Stimulated activated CD8-positive, alpha-beta memory T cell treated with anti-CD3 and anti-CD28 coated beads, Interleukin-2, amount 100 ng/mL, for 1 hour (primary cell): ENCODE measurements at places on chromosomes 1 and 21.
A peak's percentile ranks its signal among the peaks of the same experiment; 100 is the strongest.

DNA sequence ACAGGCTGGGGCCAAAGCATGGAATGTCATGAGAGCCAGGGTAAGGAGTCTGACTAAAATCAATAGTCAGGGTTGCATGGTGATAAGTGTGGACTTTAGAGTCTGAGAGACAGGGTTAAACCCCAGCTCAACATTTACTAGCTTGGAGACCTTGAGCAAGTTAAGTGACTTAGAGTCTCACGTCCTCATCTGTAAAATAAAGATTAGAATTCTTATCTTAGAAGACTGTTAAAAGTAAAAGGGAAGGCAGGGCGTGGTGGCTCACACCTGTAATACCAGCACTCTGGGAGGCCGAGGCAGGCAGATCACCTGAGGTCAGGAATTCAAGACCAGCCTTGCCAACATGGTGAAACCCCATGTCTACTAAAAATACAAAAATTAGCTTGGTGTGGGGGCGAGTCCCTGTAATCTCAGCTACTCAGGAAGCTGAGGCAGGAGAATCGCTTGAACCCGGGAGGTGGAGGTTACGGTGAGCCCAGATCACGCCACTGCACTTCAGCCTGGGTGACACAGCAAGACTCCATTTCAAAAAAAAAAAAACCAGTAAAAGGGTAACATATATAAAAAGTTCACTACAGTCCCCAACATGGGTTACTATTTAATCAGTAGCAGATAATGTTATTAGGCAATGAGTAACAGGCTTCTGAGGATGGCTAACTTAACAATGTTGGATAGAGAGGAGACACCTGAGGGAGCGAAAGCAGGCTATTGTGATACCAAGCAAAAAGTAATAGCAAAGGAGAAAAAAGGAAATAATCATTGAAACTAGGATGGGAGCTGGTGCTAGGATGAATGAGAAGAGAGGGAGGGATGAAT, 20.8 kb downstream of the TMCO1 start:
- DNase-seq: no peak

DNA sequence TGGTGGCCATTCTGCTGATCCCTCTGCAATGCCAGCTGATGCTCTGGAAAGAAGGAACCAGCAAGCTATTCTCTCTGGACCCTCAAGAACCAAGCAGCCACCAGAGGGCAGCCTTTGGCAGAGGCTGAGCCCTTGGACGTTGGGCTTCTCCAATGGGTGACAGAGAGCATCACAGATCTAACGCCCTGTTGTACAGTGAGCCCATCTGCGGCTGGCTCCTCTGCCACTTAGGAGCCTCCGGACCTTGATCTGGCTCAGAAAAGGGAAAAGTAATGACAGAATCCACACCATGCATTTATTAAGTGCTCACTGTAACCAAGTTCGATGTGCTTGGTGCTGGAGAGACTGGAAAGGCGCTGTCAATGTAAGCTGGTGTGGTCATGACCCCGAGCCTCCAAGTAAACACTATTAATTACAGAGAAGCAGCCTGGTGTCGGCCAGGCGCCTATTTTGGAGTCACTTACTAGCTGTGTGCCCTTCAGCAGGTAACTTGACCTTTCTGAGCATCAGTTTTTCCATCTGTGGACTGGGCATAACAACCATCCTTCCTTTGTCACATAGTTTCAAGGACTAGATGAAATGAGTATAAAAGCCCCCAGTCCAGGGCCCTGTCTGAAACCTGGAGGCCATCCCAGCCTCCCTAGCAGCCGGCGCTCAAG, 34.9 kb downstream of the ECE1 start:
- DNase-seq: peak; percentile 74

DNA sequence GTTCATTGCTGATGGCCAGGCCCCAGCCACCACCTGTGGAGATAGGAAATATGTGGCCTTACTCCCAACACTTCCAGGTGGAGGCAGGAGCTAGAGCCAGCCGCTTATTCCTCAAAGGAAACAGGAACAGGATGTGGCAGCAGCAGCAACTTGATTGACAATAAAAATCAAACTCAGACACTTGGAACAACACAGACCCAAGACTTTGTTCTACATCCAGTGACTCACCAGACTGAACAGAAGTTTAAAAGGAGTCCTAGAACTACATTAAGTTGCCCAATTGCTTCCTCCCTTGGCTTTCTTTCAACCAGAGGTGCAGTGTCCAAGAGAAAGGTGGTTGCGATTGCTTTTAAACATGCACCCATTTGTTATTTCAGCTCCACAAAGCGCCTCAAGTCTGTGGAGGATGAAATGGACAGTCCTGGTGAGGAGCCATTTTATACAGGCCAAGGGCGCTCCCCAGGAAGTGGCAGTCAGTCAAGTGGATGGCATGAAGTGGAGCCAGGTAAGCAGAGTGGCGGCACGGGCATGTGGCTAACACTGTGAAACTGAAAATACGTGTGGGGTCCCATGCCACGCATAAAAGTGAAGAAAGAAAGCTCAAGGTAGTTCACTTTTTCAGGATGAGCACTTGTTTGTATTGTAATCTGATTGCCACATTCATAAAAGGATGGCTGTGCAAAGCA, 276.6 kb downstream of the NFIA start:
- no peak for DNase-seq

- DNase-seq: no peak
Measured at GRCh38 chr1:66535853-66536252, 1.9 kb downstream of the SGIP1 start.
